ENCODE measurements at places on chromosomes 6 and 20.

DNA sequence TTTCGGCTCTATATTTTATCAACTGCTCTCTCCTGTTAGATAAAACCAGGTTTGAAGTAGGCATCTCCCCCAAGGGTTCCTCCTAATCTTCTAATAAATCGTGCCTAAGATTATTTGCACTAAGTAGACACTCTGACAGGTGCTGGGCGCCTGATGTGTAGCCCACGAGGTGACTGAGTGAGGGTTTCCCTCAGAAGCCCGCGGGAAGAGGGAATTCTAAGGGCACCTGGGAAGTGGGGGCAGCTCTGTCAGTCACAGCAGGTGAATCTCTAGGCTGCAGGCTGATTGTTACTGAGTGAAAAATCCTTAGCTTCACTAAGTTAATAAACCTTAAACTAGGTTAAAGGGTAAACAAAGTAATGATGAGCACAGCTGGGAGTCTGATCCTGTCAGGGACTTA is 68.2 kb downstream of the PXDC1 start:
- no peak for DNase-seq

DNA sequence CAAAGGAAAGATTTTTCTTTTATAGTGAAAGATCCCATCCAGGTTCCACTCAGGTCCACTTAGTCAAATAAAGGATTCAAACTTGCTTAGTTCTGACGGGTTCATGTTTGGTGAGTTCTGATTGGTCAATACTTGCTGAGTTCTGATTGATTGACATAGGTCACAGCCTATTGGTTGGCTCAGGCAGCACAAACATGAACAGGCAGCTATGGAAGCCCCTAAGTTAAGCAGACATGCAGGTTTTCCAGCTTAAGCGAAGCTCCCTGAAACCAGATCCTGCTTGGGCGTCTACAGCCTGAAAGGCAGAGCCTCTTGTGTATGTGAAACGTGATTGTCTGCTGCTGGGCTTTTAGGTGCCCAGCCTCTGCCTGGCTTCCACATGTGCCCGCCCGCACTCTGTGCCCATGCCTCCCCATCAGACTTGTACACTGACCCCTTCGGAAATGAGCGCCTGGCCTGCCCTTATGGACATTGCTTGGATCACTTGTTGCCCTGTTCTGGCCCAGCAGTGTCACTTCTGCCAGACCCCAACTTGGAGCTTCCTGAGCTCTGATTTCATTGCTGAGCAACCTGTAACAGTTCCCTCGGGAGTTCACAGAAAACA is 45.4 kb upstream of the ECI2 start:
- no peak for DNase-seq

DNA sequence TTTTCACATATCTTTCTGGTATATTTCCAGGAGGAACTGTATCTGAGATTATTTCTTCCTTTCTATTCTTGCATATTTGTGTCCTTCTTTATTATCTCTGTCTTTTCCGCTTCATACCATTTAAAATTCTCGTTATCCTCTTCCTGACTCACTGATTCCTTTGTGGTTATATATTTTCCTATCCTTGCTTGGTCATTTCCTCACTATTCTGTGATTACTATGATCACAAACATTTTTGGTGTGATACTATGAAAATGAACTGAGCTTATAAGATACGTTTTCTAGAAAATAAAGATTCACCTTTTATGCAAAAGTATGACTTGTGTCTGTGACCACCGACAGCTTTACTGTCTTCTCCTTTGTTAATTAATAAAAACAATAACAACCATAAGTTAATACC is 26.5 kb upstream of the MYCT1 start:
- DNase-seq, result no peak

DNA sequence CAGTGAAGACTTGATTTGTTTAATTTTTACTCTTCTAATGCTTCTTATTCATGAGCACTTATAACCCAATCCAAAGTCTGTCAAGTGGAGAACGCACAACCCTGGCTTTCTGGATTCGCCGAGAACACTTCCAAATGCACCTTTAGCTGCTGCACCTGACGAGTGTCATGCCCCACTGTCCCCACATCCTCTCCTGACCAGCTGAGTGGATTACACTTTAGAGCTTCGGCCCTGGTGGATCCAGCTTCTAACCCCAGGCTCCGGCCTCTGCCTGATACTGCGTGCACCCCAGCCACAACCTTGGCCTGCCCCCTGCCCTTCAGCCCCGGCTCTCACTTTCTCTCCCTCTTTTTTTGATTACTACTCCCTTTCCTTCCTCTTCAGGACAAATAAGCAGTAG is 258.8 kb downstream of the TMEM242 start:
- DNase-seq, result no peak

GRCh38 chr6:44221291-44221960 is 2.0 kb upstream of the SLC29A1 start:
- peak; percentile 70 for DNase-seq

DNA sequence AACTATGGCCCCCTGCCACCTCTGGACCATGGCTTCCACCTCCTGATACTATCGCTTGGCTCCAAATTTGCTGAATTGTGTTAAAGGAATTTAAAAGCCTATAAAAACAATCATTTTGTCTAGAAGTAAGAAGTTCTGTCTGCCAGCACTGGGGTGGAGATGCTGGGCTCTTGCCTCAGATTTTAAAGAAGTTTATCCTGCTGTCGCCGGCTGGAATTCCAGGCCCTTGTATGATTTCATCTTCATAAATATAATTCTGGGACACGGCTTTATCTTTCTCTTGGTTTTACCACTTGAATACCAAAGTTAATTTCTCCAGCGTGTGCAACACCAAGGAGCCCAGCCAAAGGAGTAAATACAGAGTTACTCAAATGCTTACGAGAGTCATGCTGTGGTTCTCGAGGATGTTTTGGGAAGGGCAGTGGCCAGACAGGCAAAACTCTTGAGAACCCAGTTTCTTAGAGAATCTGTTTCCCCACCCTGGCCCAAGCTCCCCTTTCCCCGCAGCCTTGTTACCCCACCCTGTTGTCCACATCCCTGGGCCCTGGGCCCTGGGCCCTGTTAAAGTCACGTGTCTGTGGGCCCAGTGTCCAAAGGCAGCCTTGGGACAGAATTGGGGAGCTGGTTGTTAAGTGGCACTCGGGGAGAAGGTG is 31.9 kb downstream of the C6orf89 start:
- no peak for DNase-seq

DNA sequence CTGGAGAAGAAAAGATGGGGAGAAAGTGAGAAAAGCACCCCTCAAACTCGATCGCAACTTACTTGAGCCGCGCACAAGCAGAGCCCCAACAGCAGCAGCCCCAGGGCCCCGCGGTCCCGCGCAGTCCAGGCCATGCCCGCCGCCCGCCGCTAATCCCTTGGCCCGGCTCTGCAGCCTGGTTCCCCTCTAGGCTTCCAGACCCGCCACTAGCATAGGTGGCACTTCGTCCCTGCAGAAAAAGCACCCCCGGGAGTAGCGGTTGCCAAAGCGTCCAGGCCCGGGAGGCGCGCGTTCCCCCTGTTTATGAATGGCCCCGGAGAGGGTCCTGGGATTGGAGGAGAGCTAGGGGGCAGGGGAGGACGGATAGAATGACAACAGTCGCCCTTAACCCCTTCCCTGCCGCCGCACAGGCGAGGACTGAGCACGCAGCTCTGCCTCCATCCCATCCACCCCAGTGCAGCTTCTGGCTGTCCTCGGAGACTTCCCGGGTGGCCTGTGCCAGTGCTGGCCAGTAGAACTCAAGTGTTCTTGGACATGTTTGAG is 19.9 kb downstream of the COL9A1 start:
- peak; percentile 66 for DNase-seq

GRCh38 chr20:57514273-57514751 is 10.6 kb downstream of the CTCFL start:
- peak; percentile 71 for DNase-seq

DNA sequence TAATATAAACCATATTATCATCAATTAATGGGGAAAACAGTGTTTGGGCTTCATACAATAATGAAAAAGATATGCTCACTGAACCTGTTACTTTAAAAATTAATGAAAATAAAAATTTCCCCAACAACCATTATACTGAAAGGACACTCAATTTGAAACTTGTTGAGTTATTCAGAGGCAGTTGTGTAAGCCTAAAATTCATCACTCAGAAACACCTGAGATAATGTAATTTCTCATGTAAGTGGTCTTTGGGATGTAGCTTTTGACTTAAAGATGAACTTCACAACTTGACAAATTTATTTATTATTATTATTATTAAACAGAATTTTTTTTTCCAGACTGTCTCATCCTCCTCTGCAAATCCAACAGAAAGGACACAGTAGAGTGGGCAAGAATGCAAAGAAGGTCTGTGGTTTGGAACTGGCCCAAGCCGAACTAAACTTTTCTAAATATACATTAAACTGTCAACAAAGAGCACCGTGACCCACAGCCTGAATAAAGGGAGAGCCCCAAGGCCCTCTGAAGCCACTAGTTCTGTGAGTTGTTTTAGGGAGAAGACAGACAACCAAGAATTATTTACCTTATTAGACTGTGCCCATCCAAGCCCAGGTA is 32.2 kb upstream of the HEY2 start:
- DNase-seq, result no peak

GRCh38 chr6:168209420-168209819 is 110.2 kb downstream of the DACT2 start:
- no peak for DNase-seq

DNA sequence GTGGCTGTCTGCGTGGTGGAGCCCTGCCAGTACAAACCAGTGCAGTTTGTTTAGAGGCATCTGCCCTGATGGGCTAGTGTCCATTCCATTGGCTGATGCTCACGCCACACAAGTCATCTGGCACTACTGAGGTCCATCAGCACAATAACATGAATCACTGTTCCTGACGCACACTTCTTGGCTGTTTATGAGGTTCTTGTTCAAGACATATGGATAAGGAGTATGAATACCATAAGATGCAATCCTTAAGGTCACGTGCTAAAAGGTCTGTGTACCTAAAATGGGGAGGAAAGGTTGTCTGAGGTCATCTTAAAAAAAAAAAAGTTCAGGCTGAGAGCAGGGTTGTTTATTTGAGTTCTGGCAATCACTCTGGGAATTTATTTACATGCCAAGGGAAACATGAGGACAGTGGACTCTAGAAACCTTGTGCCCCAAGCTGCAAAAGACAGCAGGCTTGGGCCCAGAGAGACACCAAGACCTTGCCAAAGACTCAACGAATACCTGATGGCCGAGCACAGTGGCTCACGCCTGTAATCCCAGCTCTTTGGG is 54.1 kb upstream of the SHLD1 start:
- no peak for DNase-seq

DNA sequence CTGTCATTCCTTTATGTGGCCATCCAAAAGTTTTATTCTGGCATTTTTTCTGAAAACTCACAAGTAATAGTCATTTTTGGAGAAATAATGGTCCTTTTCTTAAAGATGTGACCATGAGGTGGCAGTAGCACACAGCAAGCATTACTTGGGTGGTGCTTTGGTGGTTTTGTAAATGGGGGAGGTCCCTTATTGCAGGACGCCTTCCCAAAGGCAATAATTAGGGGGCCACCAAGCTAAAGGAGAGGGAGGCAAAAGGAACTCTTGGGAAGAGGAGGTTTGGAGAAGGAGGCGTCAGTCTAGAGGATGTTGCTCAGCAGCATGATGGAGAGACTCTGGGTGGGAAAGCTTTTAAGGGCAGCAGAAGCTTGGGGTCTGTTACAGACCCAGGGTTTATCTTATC is 422.6 kb upstream of the MMS22L start:
- peak; percentile 25 for DNase-seq

- DNase-seq, result no peak
These were observed 411.8 kb downstream of the SYNE1 start for GRCh38 chr6:152225241-152225934.

DNA sequence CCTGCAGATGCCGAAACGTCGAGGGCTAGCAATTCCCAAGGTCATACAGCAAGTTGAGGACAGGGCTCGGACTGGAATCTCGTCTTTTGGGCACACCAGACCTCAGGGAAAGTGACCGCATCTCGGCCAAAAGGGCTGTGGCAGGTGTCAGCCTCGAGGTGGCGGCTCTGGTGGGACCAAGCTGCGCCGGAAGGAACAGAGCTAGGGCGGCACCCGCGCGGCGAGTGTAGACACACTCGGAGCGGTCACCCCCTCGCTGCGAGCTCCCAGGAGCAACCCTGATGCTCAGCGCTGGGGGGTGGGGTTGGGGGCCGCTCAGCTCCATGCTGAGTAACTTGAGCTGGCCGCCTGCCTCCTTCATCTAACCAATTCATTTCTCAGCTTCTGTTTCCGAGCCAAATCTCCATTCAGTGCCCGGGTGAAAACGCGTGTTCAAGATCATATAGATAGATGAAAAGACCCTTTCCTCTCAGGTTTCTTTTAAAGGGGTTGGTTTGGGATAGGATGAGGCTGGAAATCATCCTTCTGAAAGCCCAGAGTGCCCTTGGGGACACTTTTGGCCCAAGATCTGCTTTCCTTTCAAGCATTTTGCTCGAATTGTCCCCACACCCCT is 2.2 kb upstream of the TUBB2B start:
- peak; percentile 69 for DNase-seq

DNA sequence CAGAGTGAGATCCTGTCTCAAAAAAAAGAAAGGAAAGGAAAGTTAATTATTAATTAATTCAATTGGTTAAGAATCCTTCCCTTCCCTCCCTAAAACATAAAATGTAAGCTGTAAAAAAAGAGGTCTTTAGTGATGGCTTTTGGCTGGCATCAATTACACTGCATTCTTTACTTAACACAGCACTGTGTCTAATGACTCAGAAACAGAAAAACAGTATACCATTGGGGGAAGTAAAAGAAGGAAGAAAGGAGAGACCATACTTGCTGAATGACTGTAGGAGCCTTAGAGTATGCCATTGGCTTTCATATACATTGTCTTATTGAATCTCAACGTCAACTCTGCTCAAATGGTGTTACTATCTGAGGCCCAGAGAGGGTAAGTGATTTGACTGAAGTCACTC is 18.3 kb upstream of the CITED2 start:
- DNase-seq, result no peak

- no peak for DNase-seq
These were observed 426.9 kb downstream of the HTR1B start for GRCh38 chr6:77036400-77036799.

DNA sequence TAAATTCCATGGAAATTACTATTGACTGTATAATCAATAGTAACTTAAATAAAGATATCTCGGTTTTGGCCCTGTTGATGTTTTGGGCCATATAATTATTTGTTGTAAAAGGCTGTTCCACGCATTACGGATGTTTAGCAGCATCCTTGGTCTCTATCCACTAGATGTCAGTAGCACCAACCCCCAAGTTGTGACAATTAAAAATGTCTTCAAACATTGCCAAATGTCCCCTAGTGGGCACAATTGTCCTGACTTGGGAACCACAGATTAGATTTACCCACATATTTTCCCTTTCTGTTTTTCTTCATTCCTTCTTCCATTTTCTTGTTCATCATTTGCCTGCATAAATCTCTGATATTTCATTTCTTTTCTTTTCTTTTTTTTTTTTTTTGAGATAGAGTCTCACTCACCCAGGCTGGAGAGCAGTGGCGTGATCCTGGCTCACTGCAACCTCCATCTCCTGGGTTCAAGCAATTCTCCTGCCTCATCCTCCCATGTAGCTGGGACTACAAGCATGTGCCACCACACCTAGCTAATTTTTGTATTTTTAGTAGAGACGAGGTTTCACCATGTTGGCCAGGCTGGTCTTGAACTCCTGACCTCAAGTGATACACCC is 13.6 kb upstream of the WFDC8 start:
- no peak for DNase-seq

DNA sequence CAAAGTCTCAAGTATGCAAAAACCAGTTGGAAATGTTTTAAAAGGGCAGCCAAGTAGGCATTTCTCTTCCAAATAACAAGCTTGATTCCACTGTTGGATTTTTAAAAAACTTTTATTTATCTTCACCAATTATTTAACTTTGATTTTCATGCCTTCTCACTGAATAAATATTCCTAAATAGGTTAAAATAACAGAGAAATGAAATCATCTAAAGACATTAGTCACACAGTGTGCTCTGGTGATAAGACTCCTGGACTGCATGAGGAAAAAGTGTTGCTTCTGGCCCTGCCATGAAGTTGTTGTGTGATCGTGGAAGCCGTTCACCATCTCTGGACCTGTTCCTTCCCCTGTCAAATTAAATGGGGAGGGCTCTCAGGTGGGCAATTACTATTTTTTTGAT is 33.8 kb upstream of the IGF2R start:
- no peak for DNase-seq

Data from WTC11 (cell line).